Hematopoietic multipotent progenitor cell treated with erythropoietin and hydrocortisone succinate and interleukin-3 and kit ligand, for 4 days (in vitro differentiated cells): ENCODE measurements at places on chromosomes 3 and 15.

DNA sequence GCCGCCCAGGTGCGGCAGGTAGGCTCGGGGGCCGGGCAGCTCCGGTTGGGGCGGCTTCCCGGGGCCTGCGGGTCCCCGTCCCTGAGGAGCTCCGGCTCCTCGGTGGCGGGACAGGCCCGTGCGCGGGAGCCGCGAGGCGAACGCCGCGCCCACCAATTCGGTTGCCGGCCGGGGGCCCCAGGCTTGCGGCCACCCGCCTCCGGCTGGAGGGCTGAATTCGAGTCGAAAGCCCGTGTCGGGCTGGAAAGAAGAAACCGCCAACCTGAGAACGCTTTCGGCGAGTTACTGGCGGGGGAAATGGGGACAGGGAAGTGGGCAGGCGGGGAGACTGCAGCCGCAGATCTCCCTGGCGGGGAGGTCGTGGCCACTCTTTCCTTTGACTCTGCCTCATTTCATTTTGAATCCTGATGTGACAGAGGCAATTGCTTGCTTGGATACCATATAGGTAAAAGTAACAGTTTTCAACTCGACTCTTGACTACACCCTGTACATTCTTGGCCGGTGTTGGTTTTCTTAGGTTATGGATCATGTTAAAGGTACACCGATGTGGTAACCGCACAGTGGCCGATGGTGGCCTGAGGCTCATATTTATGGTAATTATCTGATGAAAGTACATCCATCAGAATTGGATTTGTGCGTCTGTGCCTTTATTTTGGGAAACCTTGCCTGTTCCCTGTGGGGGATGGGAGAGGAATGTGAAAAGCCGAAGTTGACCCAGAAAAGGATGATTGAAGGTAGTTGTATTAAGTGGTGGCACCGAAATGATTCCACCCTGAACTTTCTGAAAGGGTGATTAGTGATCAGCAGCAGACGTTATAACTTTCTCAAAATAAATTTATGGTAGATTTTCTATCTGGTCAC lies 1.7 kb downstream of the B3GNT5 start:
- DNase-seq: peak; percentile 72

- peak; percentile 81 for DNase-seq
Measured at GRCh38 chr3:133040696-133041523, 2.7 kb downstream of the TMEM108 start.

- no peak for DNase-seq
Measured at GRCh38 chr3:151896246-151897012, 23.0 kb downstream of the SUCNR1 start.

DNA sequence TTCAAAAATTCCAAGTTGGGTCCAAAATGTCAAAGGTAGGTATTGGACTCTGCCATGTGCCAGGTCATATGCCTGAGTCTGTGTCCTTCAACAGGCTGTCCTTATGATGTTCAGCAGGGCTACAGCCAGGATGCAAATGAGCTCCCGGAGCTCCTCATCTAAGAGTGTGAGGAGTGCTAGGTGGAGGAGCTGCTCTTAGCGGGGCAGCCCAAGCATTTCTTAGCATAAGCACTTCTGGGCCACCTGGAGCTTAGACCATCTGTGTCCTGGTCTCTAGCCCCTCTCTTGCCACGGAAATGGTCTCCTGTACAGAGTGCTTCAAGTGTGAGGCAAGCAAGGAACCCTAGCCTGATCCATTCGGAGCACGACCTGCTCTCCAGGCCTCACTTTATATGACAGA lies 64.6 kb upstream of the PRR23C start:
- DNase-seq: no peak

GRCh38 chr3:64568895-64569517 lies 118.8 kb downstream of the ADAMTS9 start:
- DNase-seq: no peak

GRCh38 chr3:109265295-109265694 lies 51.0 kb downstream of the DPPA2 start:
- DNase-seq: no peak

DNA sequence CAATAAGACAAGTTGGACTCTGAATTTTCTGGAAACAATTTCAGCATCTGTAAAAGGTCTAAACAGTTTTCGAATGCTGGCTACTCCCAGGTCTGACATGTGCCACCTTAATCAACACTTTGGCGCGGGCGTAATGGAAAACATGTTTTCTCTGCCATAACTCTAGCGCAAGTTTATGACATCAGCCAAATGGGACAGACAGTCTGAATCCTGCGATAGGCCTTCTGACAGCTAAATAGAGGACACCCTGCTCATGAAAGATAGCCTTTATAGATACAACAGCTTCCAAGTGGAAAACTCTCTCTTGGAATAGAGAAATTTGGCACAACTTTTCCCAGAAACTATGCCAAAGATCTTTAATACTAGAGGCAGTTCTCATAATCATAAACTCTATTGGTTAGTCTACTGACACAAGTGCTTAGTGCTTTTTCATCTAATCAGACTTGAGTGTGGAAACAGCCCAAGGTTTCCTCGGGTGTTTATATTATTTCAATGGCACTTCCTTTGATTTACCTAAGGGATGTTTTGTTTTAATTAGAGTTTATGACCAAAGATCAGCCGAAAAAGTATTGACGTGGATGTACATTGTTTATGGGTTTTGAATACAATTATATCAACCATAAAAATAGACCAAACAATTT lies 120.1 kb upstream of the DPH6 start:
- DNase-seq: no peak

DNA sequence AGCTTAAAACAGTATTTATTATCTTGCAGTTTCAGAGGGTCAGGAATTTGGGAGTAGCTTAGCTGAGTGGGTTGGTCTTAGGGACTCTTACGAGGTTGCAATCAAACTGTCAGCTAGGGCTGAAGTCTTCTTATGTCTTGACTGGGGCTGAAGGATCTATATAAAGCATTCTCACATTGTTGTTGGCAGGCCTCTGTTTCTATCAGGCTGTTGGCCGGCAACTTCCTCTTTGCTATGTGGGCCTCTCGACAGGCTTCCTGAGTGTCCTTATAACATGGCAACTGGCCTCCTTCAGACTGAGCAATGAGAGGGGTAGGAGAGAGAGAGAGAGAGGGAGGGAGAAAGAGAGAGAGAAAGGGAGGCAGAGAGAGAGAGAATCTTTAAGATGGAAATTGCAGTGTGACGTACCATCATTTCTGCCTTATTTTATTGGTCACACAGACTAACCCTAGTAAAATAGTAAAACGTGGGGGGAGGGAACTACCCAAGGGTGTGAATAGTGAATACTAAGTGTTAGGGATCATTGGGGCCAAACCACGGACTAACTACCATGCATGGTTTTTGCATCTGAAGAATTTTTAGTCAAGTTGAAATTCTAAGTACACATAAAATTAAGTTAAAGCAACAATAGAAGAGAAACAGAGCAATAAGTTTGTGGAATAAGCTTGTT lies 16.1 kb downstream of the FGF7 start:
- peak; percentile 90 for DNase-seq

GRCh38 chr3:11476735-11477144 lies 167.0 kb downstream of the VGLL4 start:
- DNase-seq: no peak

GRCh38 chr3:18786650-18787323 lies 361.5 kb upstream of the KCNH8 start:
- no peak for DNase-seq

DNA sequence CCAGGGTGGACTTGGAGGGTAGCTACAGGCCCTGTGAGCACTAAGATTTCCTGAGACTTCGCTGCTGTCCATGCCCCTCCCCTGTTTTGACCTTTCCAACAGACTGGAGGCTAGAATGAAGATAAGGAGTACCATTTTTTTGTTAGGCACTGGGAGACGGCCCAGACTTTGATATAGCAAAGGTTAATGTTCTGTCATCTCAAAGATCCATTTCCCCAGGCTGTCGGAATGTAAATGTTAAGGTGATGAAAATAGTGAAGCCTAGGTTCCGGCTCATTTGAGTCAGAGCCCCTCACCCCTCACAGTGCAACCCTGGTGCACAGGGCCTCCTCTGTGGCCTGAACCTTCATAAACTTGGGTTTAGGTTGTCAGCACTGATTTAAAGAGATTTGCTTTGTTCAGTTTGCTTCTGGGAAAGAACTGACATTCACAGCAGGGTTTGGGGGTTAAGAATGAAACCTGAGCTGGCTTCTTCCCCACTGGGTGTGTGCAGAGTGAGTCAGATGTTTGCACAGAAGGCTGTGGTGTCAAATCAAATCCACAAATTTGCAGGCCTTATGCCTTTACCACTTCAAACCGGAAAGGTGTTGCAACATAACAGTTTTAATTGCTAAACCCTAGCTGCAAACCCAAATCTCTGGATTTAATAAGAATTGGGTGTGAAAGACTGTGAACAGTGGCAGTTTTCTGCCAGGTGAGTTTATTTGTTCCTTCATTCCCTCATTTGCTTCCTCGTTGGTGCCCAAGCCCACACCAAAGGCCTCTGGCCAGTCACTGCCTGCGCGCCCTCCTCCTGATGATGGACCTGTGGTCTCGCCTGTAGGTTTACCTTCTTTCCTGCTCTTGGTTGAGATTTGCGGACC lies 20.6 kb upstream of the KCTD6 start:
- peak; percentile 86 for DNase-seq

- no peak for DNase-seq
Measured at GRCh38 chr15:77624868-77625267, 7.8 kb downstream of the LINGO1 start.

DNA sequence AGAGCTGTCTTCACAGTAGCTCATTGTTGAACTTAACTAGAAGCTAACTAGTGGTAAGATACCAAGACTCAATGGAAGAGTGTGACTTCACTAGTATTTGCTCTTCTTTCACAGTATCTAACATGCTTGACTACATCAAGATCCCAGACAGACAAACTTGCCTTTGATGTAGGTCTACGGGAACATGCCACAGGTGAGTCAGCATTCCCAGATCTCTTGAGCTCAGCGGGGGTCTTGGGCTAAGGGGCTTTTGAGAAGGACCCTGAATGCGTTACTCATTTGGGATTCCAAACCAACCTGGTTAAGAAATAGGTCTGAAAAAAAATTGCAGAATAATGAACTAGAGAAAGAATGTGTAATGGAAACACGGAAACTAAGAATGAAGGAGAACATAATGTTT lies 222.4 kb downstream of the RYR3 start:
- no peak for DNase-seq

DNA sequence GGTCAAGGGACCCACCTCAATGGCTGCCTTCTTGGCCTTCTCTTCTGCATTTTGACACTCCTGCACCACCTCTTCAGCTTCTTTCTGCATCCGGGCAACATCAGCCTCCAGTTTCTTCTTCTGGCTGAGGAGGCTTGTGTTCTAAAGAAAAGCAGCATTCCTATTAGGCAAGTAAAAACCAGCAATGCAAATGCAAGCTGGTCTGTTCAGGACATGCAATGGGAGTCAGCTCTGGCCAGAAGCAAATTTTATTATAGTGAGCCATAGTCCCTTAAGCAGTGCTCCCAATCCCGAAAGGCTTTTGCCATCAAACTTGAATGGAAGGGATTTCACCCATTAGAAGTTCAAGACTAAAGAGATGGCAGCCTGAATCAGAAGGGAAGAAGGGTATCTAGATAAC lies 97.7 kb downstream of the HHLA2 start:
- DNase-seq: no peak

DNA sequence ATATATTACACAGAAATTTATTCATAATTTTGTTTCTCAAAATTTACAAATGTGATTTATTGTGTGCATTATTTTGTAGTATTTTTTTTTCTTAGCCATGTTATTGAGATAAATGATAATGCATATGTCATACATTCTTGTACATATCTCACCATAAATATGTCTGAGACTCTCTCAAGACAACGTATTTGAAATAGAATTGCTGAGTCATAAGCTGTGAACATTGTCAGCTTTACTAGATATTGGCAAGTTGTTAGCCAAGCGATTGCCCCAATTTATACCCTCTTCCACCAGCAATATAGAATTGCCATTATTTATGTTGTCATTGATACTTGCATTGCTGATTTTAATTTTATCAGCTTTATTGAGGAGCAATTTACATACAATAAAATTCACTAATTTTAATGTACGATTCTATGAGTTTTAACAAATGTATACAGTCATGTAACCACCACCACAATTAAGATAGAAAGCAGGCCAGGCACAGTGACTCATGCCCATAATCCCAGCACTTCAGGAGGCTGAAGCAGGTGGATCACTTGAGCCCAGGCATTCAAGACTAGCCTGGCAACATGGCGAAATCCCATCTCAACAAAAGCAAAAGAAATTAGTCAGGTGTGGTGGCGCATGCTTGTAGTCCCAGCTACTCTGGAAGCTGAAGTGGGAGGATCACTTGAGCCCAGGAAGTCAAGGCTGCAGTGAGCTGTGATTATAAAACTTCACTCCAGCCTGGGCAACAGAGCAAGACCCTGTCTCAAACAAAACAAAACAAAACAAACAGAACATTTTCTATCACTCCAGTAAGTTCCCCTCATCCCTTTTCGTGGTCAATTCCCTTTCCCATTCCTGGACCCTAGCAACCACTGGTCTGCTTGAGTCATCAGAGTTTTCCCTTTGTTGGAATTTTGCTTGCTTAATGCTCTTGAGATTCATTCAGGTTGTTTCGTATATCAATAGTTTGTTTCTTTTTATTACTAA lies 373.1 kb downstream of the MFSD1 start:
- DNase-seq: no peak

GRCh38 chr15:99239545-99240198 lies 9.7 kb downstream of the TTC23 start:
- DNase-seq: no peak

DNA sequence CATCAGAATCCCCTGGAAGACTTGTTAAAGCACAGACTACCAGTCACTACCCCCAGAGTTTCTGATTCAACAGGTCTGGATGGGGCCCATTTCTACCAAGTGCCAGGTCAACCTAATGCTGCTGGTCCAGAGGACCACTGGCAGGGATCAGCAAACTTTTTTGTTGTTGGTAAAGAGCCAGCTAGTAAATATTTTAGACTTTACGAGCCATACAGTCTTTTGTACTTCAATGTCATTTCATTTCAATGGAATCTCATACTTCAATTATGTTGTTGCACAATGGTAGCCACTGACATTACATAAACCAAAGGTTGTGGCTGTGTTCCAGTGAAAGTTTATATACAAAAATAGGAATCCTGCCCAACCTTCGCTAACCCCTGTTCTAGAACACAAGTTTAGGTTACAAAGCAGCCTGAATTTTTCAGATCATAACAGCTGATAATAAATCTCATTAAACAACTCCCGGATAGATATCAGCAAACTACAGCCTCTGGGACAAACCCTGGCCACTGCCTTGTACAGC lies 28.7 kb downstream of the ULK4 start:
- DNase-seq: no peak

DNA sequence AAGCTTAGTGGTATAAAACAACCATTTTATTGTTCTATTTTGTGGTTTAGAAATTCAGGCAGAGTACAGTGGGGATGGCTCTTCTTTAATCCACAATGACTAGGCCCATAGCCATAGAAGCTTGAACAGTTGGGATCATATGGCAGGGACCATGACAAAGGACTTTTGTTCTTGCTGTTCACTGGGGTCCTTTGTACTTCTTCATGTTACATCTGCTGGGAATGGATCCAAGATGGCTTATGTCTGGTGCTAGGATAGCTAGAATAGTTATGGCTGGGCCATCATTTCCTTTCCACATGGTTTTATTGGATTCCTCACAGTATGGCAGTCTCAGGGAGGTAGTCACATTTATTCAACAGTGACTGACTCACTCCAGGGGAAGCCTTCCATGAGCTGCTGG lies 427.9 kb upstream of the AGTR1 start:
- DNase-seq: no peak

GRCh38 chr3:128456776-128457715 lies 9.6 kb downstream of the DNAJB8 start:
- DNase-seq: peak; percentile 87

GRCh38 chr3:5489536-5489935 lies 302.0 kb downstream of the EDEM1 start:
- peak; percentile 41 for DNase-seq
